ENCODE measurements at places on chromosomes 4 and X.
A peak's percentile ranks its signal among the peaks of the same experiment; 100 is the strongest.

DNA sequence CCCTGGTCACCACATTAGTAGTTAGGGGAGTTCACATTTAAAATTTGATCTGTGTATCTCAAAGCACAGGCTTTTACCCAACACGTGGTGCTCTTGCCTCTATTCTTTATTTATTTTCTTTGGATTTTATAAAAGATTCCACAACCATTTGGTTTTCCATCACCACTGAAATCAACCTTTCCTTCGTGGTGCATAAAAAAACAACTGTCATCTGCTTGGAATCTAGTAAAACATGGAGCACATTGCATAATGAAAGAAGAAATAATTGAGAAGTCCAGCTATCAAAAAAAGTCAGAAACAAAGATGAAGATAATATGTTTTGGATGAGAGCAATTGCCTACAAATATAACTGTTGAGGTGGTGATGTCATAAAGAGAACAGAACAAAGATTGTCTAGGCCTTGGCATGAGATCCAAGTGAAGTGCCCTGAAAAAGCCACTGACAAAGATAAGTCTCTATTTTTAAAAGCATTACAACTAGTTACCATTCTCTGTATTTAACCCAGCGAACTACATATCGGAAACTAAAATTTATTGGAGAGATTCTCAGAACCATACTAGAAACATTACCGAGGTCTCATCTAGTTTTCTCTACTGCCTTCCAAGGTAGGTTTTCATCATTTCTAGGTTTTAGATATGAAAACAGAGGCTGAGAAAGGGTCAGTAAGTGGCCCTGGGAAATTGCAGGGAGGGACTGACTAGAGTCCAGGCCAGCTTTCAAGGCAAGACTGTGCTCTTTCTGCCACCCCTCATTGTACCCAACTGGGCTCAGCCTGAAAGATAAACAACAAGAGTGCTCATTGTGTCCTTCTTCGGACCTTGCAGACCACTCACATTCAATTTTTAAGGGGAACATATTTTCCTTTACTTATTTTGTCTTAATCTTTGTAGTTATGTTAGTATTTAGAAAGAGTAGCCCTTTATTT is 127.3 kb downstream of the MAD2L1 start:
- DNase-seq: no peak

GRCh38 chr4:159273141-159273438 is 170.2 kb downstream of the RAPGEF2 start:
- no peak for DNase-seq

DNA sequence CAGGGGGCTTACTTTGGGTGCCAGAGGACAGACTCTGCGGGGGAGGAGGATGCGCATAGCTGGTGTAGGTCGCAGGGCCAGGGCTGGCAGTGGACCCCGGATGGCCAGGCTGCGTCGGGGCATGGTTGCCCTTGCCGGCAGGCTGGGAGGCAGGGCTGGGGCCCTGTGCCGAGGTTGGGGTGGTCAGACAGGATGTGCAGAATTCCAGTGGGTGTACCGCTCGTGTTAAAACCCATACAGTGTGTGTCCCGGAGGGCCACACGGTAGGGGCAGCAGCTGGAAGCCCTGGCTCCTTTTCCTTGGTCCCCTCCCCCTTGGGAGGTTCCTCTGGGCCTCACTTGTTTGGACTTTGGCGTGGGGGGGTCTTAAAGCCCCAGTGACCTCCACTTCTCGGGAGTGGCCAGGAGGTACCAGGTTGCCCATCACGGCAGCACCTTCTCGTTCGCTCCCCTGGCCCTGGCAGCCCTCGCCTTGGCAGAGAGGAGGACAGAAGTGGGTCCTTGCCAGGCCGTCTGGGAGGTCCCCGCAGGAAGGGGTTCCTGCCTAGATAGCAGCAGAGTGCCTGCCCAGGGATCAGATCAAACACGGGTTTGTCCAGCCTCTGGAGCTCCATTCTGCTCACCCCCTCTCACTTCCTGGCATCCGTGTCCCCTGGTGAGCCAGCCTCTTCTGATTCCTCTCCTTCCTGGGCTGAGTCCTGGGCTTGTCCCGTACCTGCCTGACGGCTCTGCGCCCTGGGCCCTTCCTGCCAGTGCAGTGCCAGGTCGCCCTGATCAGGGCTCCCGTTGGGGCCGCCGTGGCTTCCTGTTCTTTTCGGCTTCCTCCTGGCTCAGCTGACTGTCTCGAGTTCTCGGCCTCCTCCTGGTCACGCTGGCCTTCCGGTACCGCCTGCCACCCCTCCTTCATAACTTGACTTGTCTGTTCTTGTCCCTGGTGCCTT is 56.7 kb upstream of the HGFAC start:
- DNase-seq: no peak

DNA sequence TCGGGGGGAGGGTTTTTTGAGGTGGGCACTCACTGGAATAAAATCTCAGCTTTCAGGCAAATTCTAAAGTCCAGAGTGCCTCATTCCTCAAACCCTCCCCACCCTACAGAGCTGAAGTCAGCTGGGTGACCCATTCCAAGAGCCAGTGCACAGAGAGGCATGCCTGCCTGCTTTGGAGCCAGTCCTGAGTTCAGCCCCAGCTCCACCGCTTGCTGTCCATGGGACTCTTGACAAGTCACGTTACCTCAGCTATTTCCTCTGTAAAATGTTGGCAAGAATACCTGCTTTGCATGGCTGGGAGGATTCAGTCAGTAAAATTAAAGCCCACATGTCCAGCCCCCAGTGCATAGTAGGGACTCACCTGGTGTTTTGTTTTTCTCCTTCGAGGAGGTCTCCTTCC is 125.9 kb upstream of the PJA1 start:
- no peak for DNase-seq

- DNase-seq: peak; percentile 27
Measured at GRCh38 chrX:9164533-9165426, 130.9 kb upstream of the FAM9B start.

- no peak for DNase-seq
Measured at GRCh38 chr4:130336585-130337217, 1240.7 kb downstream of the C4orf33 start.

GRCh38 chr4:23332313-23332712 is 557.5 kb downstream of the PPARGC1A start:
- no peak for DNase-seq

GRCh38 chr4:26028793-26029567 is 115.0 kb downstream of the SMIM20 start:
- DNase-seq: peak; percentile 88

DNA sequence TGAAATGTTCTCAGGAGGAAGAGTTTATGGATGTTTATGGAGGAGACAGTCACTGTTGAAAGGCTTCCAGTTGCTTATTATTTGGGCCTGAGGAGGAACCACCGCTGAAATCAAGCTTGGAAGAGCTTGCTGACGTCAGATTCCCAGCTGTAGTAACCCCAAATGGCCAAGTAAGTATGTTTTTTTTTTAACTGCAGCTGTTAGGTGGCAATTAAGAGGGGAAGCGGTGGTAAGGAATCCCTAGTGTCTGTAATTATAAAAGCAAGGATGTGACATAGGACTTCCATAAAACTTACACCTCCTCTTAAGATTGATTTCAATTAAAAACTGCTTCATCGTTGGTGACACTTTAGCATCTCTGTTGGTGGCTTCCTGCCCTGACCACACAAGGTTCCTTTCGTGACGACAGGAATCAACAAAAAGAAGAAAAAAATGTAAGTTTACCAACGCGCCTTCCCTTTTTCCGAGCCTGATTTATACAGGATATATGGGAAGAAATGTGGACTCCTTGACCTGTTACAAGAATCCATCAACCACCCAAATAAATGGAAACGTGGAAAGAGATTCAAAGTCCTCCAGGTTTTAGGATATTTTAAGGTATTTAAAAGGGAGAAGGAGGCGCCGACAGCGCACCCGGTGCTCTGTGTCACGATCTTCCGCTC is 884 bp downstream of the RELL1 start:
- DNase-seq: peak; percentile 46

DNA sequence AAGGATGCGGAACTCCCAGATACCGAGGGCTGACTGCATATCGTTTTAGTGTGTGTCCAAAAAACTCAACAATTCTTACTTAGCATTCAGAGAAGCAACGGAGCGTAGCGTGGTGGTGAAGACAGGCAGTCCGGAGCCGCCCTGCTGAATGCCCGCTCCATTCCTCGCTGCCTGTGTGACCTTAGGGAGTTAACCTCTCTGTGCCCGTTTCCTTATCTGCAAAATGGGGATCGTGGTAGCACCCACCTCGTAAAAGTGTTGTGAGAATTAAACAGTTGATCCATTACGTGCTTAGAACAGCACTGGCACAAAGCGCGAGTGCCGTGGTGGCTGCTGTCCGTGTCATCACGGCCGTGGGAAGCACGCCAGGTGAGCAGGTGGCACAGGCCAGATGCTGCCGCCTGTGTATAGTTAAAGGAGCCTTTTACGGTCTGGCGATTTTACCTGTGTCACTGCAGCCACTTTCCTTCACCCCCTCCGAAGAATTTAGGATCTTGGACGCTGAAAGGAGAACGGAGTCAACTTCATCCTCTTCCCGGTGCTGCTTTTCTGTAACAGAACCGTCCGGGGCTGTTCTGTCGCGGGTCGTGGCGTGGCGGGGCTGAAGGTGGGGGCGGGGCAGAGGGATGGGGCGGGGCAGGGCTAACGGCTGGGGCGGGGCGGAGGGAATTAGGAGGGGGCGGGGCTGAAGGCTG is 885 bp downstream of the CCDC110 start:
- DNase-seq: peak; percentile 28
